IMR-90 (cell line): ENCODE measurements at places on chromosomes 6 and 20. TPM values are rescaled to one million over a fixed set of nuclear protein-coding genes. Genes with fewer than 3 reads are reported as not detected.

Gene OPRM1
- not detected in 2 replicates for total RNA-seq

Gene TRIM15
- not detected in 2 replicates for total RNA-seq

Gene PRICKLE4
- total RNA-seq = not detected in 2 replicates

Gene TFAP2A
- 0.72 and 1.1 TPM in 2 replicates for total RNA-seq

Gene LY6G6D
- total RNA-seq = not detected in 2 replicates

Gene FAM209B
- not detected in 2 replicates for total RNA-seq

Gene SAMD5
- total RNA-seq = 1.6 and 2.2 TPM in 2 replicates

Gene DLL1
- under 0.01 TPM in 2 replicates for total RNA-seq

Gene XPO5
- total RNA-seq = 30.0 and 30.1 TPM in 2 replicates

Gene SLC17A1
- not detected in 2 replicates for total RNA-seq

GRCh38 chr6:63517221-63517620 is 55.1 kb upstream of the LOC128125822 start:
- no peak for DNase-seq
- H3K4me1 ChIP-seq = no peaks in the 10 kb centered on the region
- H3K27me3 ChIP-seq = peaks cover 2% of the 10 kb centered on the region; the same call in 1 of the 2 replicates

DNA sequence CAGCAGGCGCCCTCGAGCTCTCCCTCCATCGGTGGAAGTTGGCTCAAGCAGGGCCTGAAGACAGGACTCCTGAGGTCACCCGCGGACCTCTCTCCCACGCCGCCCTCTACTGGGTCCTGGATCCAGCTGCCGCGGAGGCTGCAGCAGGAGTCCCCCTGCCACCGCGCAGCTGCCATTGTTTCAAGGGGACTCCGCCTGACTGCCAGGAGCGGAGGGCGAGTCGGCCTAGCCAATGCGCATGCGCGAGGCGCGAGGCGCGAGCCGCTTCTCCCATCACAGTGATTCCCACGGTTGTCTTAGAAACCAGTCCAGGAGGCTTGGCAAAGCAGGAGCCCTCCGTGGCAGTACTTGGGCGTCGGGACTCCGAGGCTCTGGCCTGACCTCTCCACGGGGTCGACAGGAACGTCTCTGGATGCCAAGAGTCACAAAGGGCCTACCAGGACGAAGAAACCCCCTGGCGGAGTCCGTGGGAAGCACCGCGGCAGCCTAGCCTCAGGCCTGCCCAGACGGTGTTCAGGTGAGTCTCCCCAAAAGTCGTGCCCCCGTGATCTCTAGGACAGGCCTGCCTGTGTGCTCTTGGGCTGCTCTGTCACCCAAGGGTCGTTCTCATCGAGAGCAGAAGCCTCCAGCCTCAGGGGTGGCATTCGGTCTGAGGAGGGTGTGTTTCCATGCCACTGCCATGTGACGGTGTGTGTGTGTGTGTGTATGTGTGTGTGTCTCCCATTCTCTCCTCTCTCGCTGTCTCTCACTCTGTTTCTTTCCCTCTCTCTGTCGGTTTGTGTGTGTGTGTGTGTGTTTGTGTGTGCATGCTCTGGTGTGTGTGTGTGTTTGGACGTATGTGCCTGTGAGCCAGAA is 290.6 kb upstream of the ZNF337 start:
- peaks cover 5% of the 10 kb centered on the region; the same call in 1 of the 2 replicates for H3K27me3 ChIP-seq
- no peaks in the 10 kb centered on the region for H3K4me1 ChIP-seq
- H3K36me3 ChIP-seq = no peaks in the 10 kb centered on the region
- peak; percentile 10 for DNase-seq

GRCh38 chr6:34556493-34556892 is 364 bp upstream of the SPDEF start:
- H3K27ac ChIP-seq = no peak overlapping the region
- H3K27me3 ChIP-seq = peaks cover 12% of the 10 kb centered on the region
- H3K4me3 ChIP-seq = no peak overlapping the region
- no peak for DNase-seq

- H3K27me3 ChIP-seq = no peaks in the 10 kb centered on the region
- H3K4me3 ChIP-seq = no peak overlapping the region
- no peak overlapping the region for H3K27ac ChIP-seq
- DNase-seq = no peak
- H3K36me3 ChIP-seq = peaks cover 22% of the 10 kb centered on the region
- peaks cover 2% of the 10 kb centered on the region; the same call in 1 of the 2 replicates for H3K4me1 ChIP-seq
These were observed 29.9 kb downstream of the EZR start for GRCh38 chr6:158789115-158789917.

GRCh38 chr20:61370841-61371303 is 118.8 kb downstream of the CDH4 start:
- H3K36me3 ChIP-seq = no peaks in the 10 kb centered on the region
- peaks cover 5% of the 10 kb centered on the region; the same call in 1 of the 2 replicates for H3K4me1 ChIP-seq
- H3K27me3 ChIP-seq = no peaks in the 10 kb centered on the region
- DNase-seq = no peak

DNA sequence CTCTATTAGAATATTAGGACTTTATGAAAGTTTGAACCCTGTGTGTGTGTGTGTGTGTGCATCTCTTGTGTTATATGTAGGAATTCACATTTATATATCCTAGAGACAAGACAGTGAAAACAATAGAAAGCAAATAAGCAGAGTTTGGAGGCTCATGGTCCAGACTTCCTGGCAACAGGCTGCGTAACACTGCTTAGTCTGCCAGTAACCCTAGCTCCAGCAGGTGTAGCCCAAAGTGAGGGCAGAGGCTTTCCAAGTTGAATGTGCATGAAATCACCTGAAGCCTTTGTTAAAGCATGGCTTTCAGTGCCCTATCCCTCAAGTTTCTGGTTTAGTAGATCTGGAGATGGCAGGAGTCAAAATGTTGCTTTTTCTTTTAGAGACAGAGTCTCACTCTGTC is 569.9 kb downstream of the KIF16B start:
- no peak overlapping the region for H3K27ac ChIP-seq
- H3K4me3 ChIP-seq = no peak overlapping the region
- DNase-seq = no peak
- H3K27me3 ChIP-seq = no peaks in the 10 kb centered on the region

DNA sequence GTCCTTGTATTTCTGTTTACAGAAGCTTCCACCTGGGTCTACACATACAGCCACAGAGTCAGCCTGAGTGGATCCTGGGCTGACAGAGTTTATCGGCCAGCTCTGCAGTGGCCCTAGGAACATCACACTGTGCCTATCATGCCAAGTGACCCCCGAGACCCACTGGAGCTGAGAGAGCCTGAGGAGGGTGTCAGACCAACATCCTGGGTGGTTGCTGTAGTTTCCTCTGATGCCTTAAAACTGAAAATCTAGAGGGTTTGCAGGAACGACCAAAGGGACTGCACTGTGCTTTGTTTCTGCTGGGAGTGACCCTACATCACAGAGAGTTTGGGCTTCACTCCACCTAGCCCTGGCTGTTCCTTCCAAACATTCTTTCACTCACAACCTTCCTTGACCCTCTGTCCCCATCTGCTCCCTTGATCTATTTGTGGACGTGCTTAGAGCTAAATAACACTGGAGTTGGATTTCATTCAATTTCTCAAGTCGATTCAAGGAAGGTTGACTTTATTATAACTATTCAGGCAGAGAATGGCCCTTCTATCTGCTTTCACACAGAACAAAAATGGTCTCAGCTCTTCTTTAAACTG is 18.1 kb downstream of the MYLK4 start:
- no peak overlapping the region for H3K27ac ChIP-seq
- H3K4me3 ChIP-seq = no peak overlapping the region
- peaks cover 8% of the 10 kb centered on the region; the same call in 1 of the 2 replicates for H3K4me1 ChIP-seq
- H3K36me3 ChIP-seq = no peaks in the 10 kb centered on the region
- H3K27me3 ChIP-seq = no peaks in the 10 kb centered on the region

DNA sequence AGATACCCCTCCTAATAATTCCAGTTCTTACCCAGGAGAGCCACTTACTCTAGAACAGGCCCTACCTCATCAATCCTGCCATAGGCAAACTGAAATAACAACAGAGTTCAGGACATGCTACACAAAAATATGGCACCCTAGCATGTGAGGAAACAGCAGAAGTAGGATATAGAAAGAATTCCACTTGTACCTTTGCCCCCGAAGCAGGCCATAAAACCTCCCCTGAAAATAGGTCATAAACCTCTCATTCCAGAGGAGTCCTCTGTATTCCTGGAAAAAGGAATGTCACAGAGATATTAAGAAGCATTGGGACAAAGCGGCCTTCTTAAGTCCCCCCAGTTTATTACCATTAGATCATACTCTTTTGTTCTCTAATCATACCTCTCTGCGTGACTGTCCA is 504.3 kb upstream of the MARCKS start:
- no peaks in the 10 kb centered on the region for H3K27me3 ChIP-seq
- no peaks in the 10 kb centered on the region for H3K36me3 ChIP-seq
- DNase-seq = no peak

- H3K27ac ChIP-seq = no peak within 1 kb of the TSS
- no peak for DNase-seq
- H3K4me3 ChIP-seq = no peak within 1 kb of the TSS
- no peaks in the 10 kb centered on the region for H3K36me3 ChIP-seq
- peaks cover 14% of the 10 kb centered on the region for H3K27me3 ChIP-seq
These were observed at the start of gene RAB44 for GRCh38 chr6:36697481-36697903. Gene RAB44, plus strand, starts transcription at chr6:36697826. Its CDS starts 6,410 bp downstream, at chr6:36704236.

GRCh38 chr6:11654876-11655275 is 117.3 kb downstream of the TMEM170B start:
- H3K36me3 ChIP-seq = no peaks in the 10 kb centered on the region
- H3K4me1 ChIP-seq = peaks cover 34% of the 10 kb centered on the region
- peak; percentile 81 for DNase-seq
- no peak overlapping the region for H3K4me3 ChIP-seq

GRCh38 chr6:29255530-29255929 is 46.0 kb upstream of the OR14J1 start:
- H3K4me3 ChIP-seq = no peak overlapping the region
- DNase-seq = no peak
- no peaks in the 10 kb centered on the region for H3K27me3 ChIP-seq
- H3K36me3 ChIP-seq = no peaks in the 10 kb centered on the region
- H3K4me1 ChIP-seq = no peaks in the 10 kb centered on the region

DNA sequence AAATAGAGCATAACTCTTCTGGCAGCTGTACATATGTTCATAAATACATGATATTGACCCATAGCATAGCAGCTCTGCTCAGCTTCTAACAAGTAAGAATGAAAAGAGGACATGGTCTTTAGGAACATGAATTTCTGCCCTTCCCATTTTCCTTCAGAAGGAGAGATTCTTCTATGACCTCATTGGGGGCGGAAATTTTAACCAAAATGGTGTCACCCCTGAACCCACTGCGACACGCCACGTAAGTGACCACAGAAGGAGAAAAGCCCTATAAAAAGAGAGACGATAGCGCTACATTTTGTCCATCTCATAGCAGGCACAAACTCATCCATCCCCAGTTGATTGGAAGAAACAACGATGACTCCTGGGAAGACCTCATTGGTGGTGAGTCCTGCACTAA is at the start of gene IL17A:
IL17A (plus strand) TSS at position 301 of the 400 bp plus-strand sequence; CDS start at position 358, 57 bp downstream.
- peaks cover 3% of the 10 kb centered on the region; the same call in 1 of the 2 replicates for H3K27me3 ChIP-seq
- H3K4me3 ChIP-seq = no peak within 1 kb of the TSS
- no peak within 1 kb of the TSS for H3K27ac ChIP-seq
- H3K36me3 ChIP-seq = no peaks in the 10 kb centered on the region

- no peak overlapping the region for H3K4me3 ChIP-seq
- no peaks in the 10 kb centered on the region for H3K36me3 ChIP-seq
- DNase-seq = peak; percentile 93
These were observed 91.9 kb downstream of the PDE10A start for GRCh38 chr6:165571068-165571682.

DNA sequence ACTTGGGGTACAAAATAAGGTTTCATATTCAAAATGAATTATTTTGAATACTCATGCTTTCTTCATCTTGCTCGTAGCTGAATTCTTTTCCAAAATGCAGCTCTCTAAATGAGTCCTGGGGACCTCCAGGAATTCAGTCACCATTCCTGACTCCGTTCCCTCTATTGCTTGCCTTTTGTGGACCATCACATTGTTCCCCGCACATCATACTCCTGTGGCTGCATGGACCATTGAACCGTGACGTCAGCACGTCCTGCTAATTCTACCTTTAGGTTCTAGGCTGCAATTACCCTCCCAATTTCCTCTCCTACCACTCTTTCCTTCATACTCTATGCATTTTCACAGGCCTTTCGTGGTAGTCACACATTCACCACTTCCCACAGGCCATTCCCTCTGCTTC is 173.1 kb upstream of the ID4 start:
- no peak overlapping the region for H3K27ac ChIP-seq
- H3K27me3 ChIP-seq = no peaks in the 10 kb centered on the region; the same call in 1 of the 2 replicates
- no peak for DNase-seq

GRCh38 chr20:37700301-37700700 is 6.5 kb downstream of the CTNNBL1 start:
- no peak for DNase-seq
- no peaks in the 10 kb centered on the region for H3K4me1 ChIP-seq
- H3K4me3 ChIP-seq = no peak overlapping the region

GRCh38 chr6:7922596-7922995 is 12.0 kb upstream of the TXNDC5 start:
- H3K27ac ChIP-seq = no peak overlapping the region
- H3K4me1 ChIP-seq = no peaks in the 10 kb centered on the region
- H3K4me3 ChIP-seq = no peak overlapping the region

GRCh38 chr6:119350952-119351372 is 1.4 kb upstream of the MAN1A1 start:
- no peaks in the 10 kb centered on the region for H3K36me3 ChIP-seq
- peaks cover 5% of the 10 kb centered on the region; the same call in 1 of the 2 replicates for H3K4me1 ChIP-seq
- H3K27ac ChIP-seq = no peak overlapping the region
- DNase-seq = peak; percentile 63
- no peak overlapping the region; the same call in 1 of the 2 replicates for H3K4me3 ChIP-seq
- no peaks in the 10 kb centered on the region for H3K27me3 ChIP-seq

DNA sequence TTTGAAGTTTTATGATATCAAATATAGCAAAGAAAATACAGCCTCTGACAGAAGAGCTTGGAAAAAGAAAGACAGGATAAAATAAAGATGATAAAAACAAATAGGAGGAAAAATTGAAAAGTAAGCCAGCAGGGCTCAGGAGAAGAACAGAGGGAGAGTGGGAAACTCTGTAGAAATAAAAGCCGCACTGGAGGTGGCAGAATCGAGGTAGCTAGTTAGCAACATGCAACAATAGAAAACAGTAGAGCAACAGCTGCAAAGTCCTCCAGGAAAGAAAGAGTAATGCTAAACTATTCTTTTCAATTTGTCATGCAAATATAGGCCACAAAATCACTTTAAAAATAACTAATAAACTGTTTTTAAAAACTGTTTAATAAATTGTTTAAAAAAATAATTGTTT is 28.8 kb downstream of the HBS1L start:
- peaks cover 2% of the 10 kb centered on the region; the same call in 1 of the 2 replicates for H3K36me3 ChIP-seq
- H3K4me3 ChIP-seq = no peak overlapping the region
- H3K4me1 ChIP-seq = no peaks in the 10 kb centered on the region
- H3K27ac ChIP-seq = no peak overlapping the region
- no peaks in the 10 kb centered on the region for H3K27me3 ChIP-seq

GRCh38 chr20:1847780-1848179 is 47.4 kb upstream of the SIRPA start:
- H3K4me1 ChIP-seq = peaks cover 8% of the 10 kb centered on the region
- H3K36me3 ChIP-seq = no peaks in the 10 kb centered on the region
- H3K27me3 ChIP-seq = no peaks in the 10 kb centered on the region; the same call in 1 of the 2 replicates
- no peak overlapping the region for H3K4me3 ChIP-seq
- H3K27ac ChIP-seq = no peak overlapping the region

GRCh38 chr6:139124887-139125672 is 9.8 kb upstream of the HECA start:
- H3K4me3 ChIP-seq = no peak overlapping the region
- H3K27ac ChIP-seq = no peak overlapping the region
- H3K36me3 ChIP-seq = no peaks in the 10 kb centered on the region
- no peaks in the 10 kb centered on the region for H3K27me3 ChIP-seq

GRCh38 chr20:23050847-23051627 is 1.6 kb upstream of the THBD start:
- peaks cover 4% of the 10 kb centered on the region; the same call in 1 of the 2 replicates for H3K4me1 ChIP-seq
- peaks cover 74% of the 10 kb centered on the region for H3K27me3 ChIP-seq
- H3K4me3 ChIP-seq = peak overlapping the region; percentile 31
- H3K27ac ChIP-seq = no peak overlapping the region; the same call in 1 of the 2 replicates
